ENCODE measurements at places on chromosomes 5 and 9. TPM values are rescaled to one million over a fixed set of nuclear protein-coding genes. Genes with fewer than 3 reads are reported as not detected.

Gene FOXD4L6
- total RNA-seq = under 0.01 TPM

DNA sequence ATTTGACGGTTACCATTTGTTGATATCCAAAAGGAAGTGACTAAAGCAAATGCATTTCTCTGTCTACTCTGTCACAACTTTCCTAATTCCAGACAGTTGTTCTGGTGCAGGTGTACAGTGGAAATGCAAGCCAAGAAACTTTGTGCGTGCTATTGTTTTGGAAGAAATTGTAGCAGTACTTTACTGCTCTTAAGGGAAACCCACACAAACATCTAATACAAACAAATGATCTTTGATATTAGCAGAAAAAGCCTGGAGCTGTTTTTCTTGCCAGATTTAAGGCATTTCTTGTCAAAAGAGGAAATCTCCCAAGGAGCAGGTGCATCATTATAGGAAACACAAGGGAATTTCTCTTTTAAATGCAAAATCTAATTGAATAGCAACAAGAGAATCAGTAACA is 2.0 kb downstream of the SNCAIP start:
- H3K27ac ChIP-seq = no peak overlapping the region
- H3K27me3 ChIP-seq = peaks cover 6% of the 10 kb centered on the region
- no peaks in the 10 kb centered on the region for H3K36me3 ChIP-seq
- H3K4me3 ChIP-seq = no peak overlapping the region
- H3K4me1 ChIP-seq = peaks cover 14% of the 10 kb centered on the region
- DNase-seq = no peak

DNA sequence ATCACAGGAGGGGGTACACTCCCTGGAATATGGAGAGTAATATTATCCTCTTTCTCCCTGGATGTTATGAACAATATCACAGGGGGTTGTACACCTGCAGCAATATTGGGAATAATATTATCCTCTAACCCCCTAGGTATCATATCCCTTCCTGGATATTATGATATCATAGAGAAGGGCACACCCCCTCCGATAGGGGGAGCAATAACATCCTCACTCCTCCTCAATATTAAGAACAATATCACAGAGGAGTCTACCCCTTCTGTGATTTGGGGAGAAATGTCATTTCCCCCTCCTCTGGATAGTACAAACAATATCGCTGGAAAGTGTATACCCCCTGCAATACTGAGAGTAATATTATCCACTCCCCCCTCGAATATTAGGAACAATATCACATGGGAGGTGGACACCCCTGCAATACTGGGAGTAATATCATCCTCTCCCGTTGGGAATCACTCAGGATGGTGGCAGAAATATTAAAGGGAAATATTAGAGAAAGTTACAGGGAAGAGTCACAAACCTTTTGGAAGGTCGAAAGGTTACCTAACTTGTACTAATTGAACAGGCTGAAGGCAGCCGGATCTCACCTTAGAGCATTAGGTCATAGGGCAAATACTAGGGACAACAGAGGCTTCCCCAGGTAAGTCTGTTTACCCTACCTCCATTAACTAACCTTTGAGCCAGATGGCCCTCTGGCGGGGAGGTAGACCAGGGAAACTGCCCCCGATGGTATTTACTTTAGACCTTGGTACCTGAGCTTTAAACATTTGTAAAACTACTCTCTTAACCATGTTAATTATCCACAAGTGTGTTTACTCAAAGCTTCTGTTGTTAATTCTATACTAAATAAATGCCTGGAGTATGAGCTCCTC is 57.5 kb upstream of the FREM1 start:
- no peak overlapping the region for H3K27ac ChIP-seq
- H3K27me3 ChIP-seq = no peaks in the 10 kb centered on the region
- H3K4me1 ChIP-seq = no peaks in the 10 kb centered on the region
- no peak overlapping the region for H3K4me3 ChIP-seq
- no peak for DNase-seq

Gene HAPLN1
- total RNA-seq = 18.8 TPM

- H3K27ac ChIP-seq = no peak overlapping the region
- H3K27me3 ChIP-seq = no peaks in the 10 kb centered on the region
- no peak for DNase-seq
- peaks cover 3% of the 10 kb centered on the region for H3K4me1 ChIP-seq
- H3K4me3 ChIP-seq = no peak overlapping the region
Measured at GRCh38 chr5:72268753-72269410, 51.2 kb downstream of the MRPS27 start.

GRCh38 chr5:175098301-175098700 is 345.7 kb downstream of the DRD1 start:
- H3K27ac ChIP-seq = no peak overlapping the region
- no peak overlapping the region for H3K4me3 ChIP-seq
- H3K27me3 ChIP-seq = no peaks in the 10 kb centered on the region
- H3K4me1 ChIP-seq = no peaks in the 10 kb centered on the region
- no peak for DNase-seq
- no peaks in the 10 kb centered on the region for H3K36me3 ChIP-seq

- H3K4me1 ChIP-seq = no peaks in the 10 kb centered on the region
- no peak overlapping the region for H3K4me3 ChIP-seq
Measured at GRCh38 chr5:16144416-16144815, 35.2 kb downstream of the MARCHF11 start.

DNA sequence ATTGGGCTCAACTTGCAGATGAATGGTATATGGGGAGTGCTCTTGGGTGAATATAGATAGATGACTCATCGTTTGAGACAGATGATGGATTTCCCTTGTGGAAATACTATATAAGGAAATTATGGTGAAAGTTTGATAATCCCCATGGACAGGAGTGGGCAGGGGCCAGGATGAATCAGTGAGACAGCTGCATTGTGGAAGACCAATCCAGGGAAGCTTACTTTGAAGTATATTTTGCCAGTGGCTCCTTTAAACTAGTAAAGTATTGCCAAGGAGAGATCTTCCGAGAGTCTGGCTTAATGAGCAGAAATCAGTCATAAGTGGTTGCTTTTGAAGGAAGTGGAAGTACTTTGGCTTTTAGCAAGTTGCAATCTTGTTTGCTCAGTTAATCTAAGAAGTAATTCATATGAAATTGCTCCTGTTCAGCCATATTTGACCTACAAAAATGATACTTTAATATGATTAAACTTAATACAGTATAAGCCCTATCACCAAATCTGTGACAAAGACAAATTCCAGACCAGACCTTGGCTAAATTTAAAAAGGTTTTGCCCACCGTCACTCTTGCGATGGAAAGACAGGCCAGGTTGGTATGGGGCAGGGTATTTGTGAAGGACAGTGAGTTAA is 9.3 kb upstream of the TNC start:
- H3K4me3 ChIP-seq = no peak overlapping the region
- peaks cover 22% of the 10 kb centered on the region for H3K4me1 ChIP-seq
- no peaks in the 10 kb centered on the region for H3K36me3 ChIP-seq

DNA sequence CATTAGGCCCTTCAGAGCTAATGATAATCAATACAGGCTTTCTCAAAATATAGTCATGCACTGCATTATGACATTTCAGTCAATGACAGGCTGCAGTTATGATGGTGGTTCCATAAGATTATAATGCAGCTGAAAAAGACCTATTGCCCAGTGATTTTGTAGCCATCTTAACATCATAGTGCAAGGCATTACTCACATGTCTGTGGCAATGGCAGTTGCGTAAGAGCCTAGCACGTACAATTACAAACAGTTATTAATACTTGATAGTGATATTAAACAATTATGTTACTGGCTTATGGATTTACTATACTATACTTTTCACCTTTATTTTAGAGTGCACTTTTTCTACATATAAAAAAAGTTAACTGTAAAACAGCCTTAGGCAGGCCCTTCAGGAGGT is 214.8 kb downstream of the ISL1 start:
- no peak for DNase-seq
- H3K4me1 ChIP-seq = no peaks in the 10 kb centered on the region
- no peaks in the 10 kb centered on the region for H3K27me3 ChIP-seq
- H3K27ac ChIP-seq = no peak overlapping the region
- no peak overlapping the region for H3K4me3 ChIP-seq

DNA sequence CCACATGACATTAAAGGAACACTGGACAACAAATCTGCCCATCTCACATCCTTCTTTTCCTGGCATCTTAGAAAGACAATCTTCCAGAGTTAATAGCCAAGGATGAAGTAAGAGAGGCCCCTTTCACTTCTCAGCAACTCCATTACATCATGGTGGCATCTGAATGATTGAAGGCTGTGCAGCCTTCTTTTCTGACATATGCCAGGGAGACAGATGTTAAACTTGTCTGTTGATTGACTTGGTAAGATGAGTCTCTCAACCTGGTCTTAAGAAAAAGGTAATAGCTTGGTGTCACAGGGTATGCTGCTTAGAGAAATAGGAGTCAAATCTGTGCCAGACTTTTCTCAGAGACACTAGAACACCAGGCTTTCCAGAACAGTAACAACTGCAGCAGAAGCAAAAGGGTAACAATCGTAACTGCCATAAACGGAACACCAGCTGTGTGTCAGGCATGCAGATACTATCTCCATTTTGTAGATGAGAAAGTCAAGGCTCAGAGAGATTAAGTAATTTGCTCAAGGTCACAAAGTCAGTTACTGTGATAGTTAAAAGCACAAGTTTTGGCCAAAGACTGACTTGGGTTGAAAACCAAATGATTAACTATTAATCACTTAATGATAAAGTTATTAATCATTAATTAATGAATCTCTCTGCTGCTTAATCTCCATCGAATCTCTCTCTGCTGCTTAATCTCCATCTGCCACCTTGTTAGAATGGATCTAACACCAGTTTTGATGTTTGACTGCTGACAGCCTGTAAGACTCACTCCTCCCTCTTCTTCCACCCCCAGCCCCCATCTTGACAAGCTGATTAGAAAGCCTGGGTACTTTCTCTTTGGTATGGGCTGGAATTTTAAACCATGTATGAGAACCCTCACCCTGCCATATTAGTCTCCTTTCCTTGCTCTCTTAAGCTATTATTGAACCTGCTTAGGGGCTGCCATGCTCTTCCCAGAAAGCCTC is 353.5 kb downstream of the ENC1 start:
- H3K4me3 ChIP-seq = no peak overlapping the region
- no peak for DNase-seq
- H3K4me1 ChIP-seq = peaks cover 6% of the 10 kb centered on the region
- H3K27me3 ChIP-seq = no peaks in the 10 kb centered on the region
- H3K27ac ChIP-seq = no peak overlapping the region

GRCh38 chr9:97710356-97711222 is 13.4 kb upstream of the XPA start:
- H3K4me1 ChIP-seq = peaks cover 12% of the 10 kb centered on the region
- H3K27me3 ChIP-seq = peaks cover 24% of the 10 kb centered on the region
- peak; percentile 90 for DNase-seq
- no peaks in the 10 kb centered on the region for H3K36me3 ChIP-seq
- no peak overlapping the region for H3K27ac ChIP-seq

- peak; percentile 80 for DNase-seq
- no peaks in the 10 kb centered on the region for H3K27me3 ChIP-seq
Measured at GRCh38 chr5:172093965-172094364, 87.5 kb upstream of the FBXW11 start.

DNA sequence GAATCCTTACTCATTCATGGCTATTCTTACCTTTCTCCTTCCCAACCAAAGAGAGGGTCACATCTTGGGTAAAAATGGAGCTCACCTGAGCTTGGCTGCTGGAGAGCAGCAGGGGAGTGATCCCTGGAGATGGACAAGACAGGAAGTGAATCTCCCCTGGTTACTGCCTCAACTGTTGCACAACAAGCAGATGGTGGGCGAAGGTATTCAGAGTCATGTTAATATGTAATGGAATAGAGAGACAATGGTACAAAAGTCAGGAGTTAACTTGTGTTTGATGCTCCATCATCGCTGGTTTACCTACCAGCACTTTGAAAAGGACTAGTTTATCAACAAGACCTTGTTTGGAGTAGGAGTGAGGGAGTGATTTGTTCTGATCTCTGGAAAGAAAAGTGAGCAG is 13.0 kb upstream of the PLPP1 start:
- H3K36me3 ChIP-seq = no peaks in the 10 kb centered on the region
- no peak for DNase-seq
- H3K27me3 ChIP-seq = peaks cover 14% of the 10 kb centered on the region
- no peak overlapping the region for H3K27ac ChIP-seq

GRCh38 chr5:112143690-112144089 is 275.4 kb downstream of the EPB41L4A start:
- no peaks in the 10 kb centered on the region for H3K27me3 ChIP-seq
- no peaks in the 10 kb centered on the region for H3K36me3 ChIP-seq
- H3K4me1 ChIP-seq = peaks cover 25% of the 10 kb centered on the region
- H3K4me3 ChIP-seq = no peak overlapping the region
- peak overlapping the region; percentile 37 for H3K27ac ChIP-seq

DNA sequence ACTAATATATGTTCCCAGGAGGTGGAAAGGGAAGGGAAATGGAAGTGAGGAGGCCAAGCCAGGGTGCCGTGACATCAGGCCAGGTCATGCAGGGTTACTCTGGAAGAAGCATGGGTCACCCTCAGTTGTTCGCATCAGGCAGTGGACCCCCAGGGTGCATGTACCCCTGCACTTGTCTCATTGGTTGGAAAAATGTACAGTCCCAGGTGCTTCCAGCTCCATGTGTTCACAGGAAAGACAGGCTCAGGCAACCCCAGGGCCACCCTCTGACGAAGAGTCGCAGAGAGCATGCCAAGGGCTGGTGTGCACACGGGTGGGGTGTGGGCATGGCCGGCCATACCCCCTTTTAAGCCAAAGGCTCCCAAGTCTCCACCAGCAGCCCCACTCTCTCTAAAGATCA is 208.9 kb downstream of the AOPEP start:
- no peak overlapping the region for H3K27ac ChIP-seq
- no peak for DNase-seq
- H3K36me3 ChIP-seq = peaks cover 4% of the 10 kb centered on the region
- H3K27me3 ChIP-seq = no peaks in the 10 kb centered on the region
- H3K4me3 ChIP-seq = no peak overlapping the region

DNA sequence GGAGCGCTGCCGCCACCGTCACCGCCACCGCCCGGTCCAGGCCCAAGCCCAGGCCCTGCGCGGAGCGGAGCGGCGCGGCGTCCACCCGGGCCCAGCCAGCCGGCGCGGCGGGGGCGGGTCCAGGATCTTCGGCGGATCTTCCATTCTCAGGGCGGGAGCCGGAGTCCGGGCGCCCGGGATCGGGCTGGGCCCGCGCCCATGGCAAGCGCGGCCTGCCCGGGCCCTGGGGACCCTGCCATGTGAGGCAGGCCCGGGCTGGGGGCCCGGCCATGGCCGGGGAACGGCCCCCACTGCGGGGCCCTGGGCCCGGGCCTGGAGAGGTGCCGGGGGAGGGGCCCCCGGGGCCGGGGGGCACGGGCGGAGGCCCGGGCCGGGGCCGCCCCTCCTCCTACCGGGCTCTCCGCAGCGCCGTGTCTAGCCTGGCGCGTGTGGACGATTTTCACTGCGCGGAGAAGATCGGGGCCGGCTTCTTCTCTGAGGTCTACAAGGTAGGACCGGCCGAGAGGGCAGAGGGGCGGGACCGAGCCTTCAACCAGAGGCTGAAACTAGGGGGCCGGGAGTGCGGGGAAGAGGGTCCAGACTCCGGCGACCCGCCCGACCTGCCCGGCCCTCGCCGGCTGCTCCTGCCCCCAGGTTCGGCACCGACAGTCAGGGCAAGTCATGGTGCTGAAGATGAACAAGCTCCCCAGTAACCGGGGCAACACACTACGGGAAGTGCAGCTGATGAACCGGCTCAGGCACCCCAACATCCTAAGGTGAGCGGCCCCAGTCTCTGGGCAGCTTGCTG is 482 bp downstream of the TESK1 start:
- no peaks in the 10 kb centered on the region for H3K27me3 ChIP-seq
- peaks cover 32% of the 10 kb centered on the region for H3K36me3 ChIP-seq
- peak overlapping the region; percentile 45 for H3K27ac ChIP-seq
- DNase-seq = peak; percentile 97

Gene KIF4B
- not detected for total RNA-seq

Gene PRUNE2
- total RNA-seq = 80.0 TPM

Gene KIF24
- 1.8 TPM for total RNA-seq
